ENCODE measurements at places on chromosomes 5 and 9. TPM values are rescaled to one million over a fixed set of nuclear protein-coding genes. Genes with fewer than 3 reads are reported as not detected.

Gene UBE2QL1
- under 0.01 TPM for total RNA-seq

Gene LHX3
- total RNA-seq = not detected

Gene CHSY3
- 1.3 TPM for total RNA-seq

Gene OR13C2
- not detected for total RNA-seq

Gene PCDH12
- total RNA-seq = under 0.01 TPM

Gene C5orf52
- not detected for total RNA-seq

Gene TICAM2
- total RNA-seq = 3.0 TPM

Gene SV2C
- not detected for total RNA-seq

All from bronchial smooth muscle cell (primary cell).